Activated CD4-positive, alpha-beta T cell treated with anti-CD3 and anti-CD28 coated beads for 36 hours (primary cell): ENCODE measurements at places on chromosomes 13 and 19. TPM values are rescaled to one million over a fixed set of nuclear protein-coding genes. Genes with fewer than 3 reads are reported as not detected.

The B3GNT8 gene
- total RNA-seq = not detected

The SIGLEC12 gene
- 1.9 TPM for total RNA-seq

The BLOC1S3 gene
- total RNA-seq = 11.2 TPM

The ZNF416 gene
- 3.3 TPM for total RNA-seq
